ENCODE measurements at places on chromosomes 1 and 21. TPM values are rescaled to one million over a fixed set of nuclear protein-coding genes. Genes with fewer than 3 reads are reported as not detected.
A peak's percentile ranks its signal among the peaks of the same experiment; 100 is the strongest.

- peak; percentile 48 for DNase-seq
Measured at GRCh38 chr1:32240140-32240951, 6.7 kb upstream of the FAM167B start.

- DNase-seq, result no peak
Measured at GRCh38 chr1:30489737-30490389, 233.5 kb downstream of the MATN1 start.

DNA sequence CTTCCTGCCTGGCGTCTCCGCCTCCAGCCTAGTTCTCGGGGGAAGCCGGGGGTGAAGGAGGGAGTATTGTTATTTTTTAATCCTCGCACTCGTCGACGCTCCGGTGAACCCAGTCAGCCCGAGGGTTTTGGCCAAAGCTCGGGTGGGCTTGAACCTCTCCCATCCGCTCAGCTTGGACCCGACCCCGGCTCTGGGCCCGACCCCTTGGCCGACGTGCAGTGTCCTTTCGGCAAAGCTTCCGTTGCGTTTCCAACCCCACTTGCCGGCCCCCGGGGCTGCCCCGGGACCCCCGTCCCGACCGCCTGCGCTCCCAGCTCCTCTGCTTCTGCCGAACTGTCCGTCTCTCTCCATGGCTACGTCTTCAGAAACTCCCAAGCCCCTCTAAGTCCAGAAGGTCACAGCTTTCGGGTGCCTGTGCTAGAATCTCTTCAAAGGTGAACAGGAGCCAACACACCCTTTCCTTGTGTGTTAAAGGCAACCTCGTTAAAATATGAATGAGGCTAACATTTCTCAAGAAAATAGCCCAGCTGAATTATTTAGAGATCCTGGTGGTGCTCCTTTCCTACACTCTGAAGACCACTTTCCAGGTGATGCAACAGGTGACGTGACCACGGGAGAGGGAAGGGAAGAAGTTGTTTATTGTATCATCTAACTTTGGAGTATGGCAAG is 647 bp downstream of the DESI2 start:
- DNase-seq, result peak; percentile 37

- DNase-seq, result no peak
Measured at GRCh38 chr1:53642607-53643006, 96.4 kb downstream of the GLIS1 start.

- DNase-seq, result no peak
Measured at GRCh38 chr1:218880484-218881060, 293.1 kb upstream of the LYPLAL1 start.

- no peak for DNase-seq
Measured at GRCh38 chr1:41359211-41360073, 1.8 kb upstream of the FOXO6 start.

- no peak for DNase-seq
Measured at GRCh38 chr1:47867438-47868347, 129.5 kb downstream of the TRABD2B start.

- DNase-seq, result no peak
Measured at GRCh38 chr1:94795434-94795833, 24.7 kb upstream of the SLC44A3 start.

DNA sequence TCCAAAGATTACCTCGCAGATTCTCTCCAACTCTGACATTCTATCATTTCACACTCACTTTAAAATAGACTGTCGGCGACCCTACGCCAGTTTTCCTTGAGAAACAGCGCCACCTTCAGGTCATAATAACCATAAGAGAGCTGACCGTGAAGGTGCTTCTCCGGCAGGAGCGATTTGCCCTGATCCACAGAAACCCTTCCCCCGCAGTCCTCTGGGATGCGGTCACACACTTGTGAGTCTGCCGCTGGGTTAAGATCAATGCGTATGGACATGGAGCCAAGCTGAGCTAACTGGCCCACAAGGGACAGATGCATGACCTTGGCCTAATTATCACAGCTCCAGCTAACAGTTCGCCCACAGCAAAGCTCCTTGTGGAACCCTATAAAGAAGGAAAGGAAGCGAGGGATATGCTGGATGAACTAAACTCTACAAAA is 32.8 kb upstream of the IFNAR2 start:
- peak; percentile 79 for DNase-seq

DNA sequence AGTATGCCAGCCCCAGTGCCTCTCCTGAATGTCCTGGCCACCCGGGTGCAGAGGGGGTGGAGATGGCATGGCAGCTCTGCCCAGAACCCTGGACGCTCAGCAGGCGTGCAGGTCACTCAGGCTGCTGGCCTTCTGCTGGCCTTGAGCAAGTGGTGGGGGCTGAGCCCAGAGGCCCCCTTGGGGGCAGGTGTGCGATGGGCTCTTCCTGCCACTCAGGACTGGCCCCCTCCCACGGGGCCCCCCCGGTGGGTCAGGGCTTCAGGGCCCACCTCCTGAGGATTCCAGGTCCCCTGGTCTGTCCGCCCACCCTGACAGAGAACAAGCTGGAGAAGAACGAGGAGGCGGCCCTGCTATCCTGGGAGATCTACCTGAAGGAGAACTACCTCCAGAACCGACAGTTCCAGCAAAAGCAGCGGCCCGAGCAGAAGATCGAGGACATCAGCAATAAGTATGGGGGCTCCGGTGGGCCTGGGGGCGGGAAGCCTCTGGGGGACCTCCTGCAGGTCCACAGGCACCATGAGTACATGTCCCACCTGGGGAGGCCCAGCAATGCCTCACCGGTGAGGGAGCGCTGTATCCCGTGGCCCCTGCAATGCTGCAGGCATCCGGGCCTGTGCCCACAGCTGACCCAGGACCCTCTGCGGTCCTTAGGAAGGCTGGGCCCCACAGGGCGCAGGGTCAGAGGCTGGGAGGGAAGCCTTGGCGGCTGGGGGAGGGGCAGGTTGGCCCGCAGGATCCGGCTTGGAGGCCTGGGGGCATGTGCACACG is 37.0 kb upstream of the LRRC3 start:
- DNase-seq, result no peak

- peak; percentile 94 for DNase-seq
Measured at GRCh38 chr1:1033009-1033587, 13.2 kb downstream of the AGRN start.

- peak; percentile 67 for DNase-seq
Measured at GRCh38 chr1:76657623-76658022, 209.7 kb upstream of the ST6GALNAC5 start.

GRCh38 chr21:21163904-21164303 is 165.7 kb downstream of the NCAM2 start:
- DNase-seq, result peak; percentile 57

- no peak for DNase-seq
Measured at GRCh38 chr1:182253319-182253860, 138.2 kb downstream of the GLUL start.

GRCh38 chr1:230056098-230056497 is 10.9 kb upstream of the GALNT2 start:
- DNase-seq, result no peak

- DNase-seq, result peak; percentile 64
Measured at GRCh38 chr1:41416081-41416480, 54.8 kb downstream of the FOXO6 start.

DNA sequence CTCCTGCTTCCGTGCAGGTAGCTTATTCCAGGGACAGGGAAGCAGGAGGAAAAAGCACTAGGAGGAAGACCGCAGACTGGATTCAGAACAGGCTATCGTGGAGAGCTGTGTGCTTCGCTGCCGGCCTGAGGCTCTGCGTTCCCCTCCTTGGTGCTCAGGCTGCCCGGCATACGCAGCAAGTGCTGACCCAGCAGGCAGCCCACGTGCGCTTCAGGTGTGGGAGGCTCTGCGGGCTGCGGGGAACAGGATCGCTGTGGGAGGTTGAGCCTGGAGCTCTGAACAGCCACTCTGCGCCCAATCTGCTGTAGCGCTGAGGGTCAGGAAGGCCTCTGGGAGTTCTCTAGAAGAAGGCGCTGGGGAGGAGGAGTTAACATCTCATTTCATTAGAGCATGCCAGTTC is 27.9 kb downstream of the DOP1B start:
- no peak for DNase-seq

DNA sequence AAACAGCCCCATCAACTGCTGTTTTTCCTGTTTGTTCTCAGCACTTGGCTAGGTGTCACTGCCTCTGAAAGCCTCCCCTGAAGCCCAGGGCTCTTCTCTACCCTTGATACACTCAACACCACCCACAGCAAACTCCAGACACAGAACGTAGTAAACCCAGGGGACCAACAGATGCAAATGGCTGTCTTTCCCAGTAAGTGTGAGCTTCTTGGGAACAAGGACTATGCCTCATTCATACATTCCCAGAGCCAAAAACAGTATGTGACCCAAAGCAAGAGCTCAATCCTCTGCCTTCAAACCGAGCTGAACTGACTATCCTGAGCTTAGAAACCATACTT is 4.4 kb downstream of the LBR start:
- DNase-seq, result no peak

GRCh38 chr1:45200906-45201500 is 5.4 kb downstream of the ZSWIM5 start:
- no peak for DNase-seq

DNA sequence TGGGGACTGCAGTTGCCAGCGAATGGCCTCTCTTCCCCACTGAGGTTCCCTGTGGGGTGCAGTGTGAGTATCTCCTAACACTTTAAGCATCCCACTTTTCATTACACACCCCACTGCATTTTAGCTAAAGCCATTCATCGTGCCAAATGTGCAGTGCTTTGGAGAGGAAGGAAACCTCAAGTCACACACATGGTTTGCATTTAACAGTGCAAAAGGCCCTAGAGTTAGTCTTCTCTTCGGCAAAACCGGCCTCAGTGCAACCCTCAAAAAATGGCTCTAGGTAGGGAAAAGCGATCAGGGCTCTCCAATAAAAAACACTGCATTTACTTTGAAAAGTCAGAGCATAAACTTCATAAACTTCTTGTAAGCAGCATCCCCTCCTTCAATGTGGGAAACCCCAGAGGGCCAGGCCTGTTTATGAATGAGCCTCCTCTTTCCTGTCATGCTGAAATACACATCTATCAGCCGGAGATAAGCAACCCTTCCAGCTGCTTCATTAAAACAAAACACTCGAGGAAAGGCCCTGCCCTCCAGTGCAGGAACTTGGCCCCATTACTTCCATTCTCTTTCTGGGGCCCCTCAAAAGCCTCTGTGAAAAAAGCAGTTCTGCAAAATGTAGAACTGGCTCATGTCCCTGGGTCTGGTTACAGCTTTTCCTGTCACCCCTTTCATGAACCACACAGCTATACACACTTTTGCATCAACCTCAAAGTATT is 184.0 kb downstream of the CDC7 start:
- no peak for DNase-seq

NIBAN1 gene
- 1.1 TPM for polyA plus RNA-seq

NBPF6 gene
- polyA plus RNA-seq, result 0.55 TPM

LCE3E gene
- not detected for polyA plus RNA-seq

CLDN17 gene
- polyA plus RNA-seq, result not detected

CCDC27 gene
- polyA plus RNA-seq, result 0.06 TPM

TAL1 gene
- polyA plus RNA-seq, result 0.27 TPM

OR6Y1 gene
- not detected for polyA plus RNA-seq

RLF gene
- polyA plus RNA-seq, result 3.8 TPM

RAP1GAP gene
- polyA plus RNA-seq, result 15.9 TPM

JUN gene
- 394 TPM for polyA plus RNA-seq

PEAR1 gene
- polyA plus RNA-seq, result 0.22 TPM

All from small intestine (tissue), 16 donors.